ENCODE measurements at places on chromosomes 3 and 15.

GRCh38 chr3:73600293-73600938 is 24.3 kb downstream of the PDZRN3 start:
- DNase-seq = no peak

DNA sequence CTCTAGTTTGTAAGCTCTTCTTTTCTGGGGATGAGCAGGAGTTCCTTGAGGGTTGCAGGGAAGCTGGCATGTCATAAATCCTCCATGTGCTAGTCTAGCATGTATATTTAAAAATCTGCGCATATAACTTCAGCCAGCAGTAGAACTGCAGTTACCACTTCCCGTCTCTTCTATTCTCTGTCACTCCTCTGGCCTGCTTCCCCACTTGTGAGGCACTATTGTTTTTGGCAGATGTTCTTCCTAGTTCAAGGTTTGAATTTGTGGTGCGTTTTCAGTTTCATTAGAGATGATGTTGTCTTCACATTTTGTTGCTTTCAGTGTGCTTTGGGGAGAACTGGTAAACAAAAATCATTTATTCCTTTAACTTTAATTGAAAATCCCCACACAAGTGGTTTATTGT is 169.1 kb upstream of the ZPLD1 start:
- no peak for DNase-seq

DNA sequence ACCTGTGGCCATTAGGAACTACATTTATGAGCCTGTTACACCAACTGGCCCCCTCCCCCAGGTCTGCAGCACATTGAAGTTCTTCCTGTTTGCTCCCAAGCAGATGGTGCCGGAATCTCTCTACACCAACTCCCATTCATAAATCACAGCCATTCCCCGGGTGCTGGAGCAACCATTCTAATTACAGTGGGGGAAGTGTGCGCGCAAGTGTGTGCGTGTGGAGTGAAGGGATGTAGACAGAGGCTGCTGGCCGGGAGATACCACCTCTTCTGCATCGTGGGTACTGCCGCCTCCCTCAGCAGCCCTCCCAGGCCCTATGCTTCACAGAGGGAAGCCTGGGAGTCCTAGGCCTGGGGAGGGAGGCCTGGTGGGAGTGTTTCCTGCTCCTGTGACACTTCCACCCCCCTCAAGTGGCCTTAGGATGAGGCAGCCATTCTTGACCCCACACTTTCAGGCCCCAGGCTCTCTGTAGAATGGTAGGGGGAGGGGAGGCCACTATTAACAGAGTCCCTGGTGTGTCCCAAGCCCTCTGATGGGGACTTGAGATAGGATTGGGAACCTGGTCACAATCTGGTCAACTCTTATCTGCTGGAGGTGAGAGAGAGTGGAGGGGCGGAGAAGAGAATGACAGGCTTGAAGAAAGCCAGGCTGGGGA is 69.1 kb downstream of the MAGEF1 start:
- no peak for DNase-seq

DNA sequence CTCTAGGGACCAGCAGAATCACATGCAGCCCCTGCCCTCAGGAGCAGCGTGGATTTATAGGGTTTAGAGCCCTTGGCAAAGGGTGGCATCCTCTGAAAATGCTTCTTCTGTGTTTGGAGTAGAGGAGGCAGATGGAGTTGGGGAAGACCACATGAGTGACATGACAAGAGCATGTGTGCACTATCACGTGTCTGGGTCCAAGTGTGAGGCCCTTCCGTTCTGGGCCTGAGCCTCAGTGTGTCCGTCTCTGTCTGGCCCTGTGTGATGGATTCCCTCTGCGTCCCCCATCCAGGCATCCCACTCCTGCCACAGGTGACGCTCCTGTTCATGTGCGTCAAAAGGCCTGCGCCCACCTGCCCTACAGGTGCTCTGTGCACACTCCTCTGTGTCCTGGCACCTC is 30.1 kb downstream of the FGD5 start:
- DNase-seq = no peak

DNA sequence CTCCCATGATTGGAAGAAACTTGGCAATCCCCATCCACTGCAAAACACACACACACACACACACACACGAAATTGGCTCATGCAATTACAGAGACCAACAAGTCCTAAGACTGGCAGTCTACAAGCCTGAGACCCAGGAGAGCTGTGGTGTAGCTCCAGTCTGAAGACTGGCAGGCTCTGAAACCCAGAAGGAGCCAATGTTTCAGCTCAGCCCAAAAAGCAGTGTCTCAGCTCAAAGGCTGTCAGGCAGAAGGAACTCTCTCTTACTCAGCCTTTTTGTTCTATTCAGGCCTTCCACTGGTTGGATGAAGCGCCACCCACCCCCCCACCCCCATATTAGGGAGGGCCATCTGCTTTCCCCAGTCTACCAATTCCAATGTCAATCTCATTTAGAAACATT is 32.1 kb downstream of the MESD start:
- no peak for DNase-seq

GRCh38 chr3:155412904-155413303 is 119.4 kb upstream of the STRIT1 start:
- DNase-seq = no peak

All from NCI-H1105 (cell line).